HEK293T (cell line): ENCODE measurements at places on chromosomes 3 and 15.
A peak's percentile ranks its signal among the peaks of the same experiment; 100 is the strongest.

GRCh38 chr3:181851063-181851462 is 139.3 kb downstream of the SOX2 start:
- DNase-seq: no peak

DNA sequence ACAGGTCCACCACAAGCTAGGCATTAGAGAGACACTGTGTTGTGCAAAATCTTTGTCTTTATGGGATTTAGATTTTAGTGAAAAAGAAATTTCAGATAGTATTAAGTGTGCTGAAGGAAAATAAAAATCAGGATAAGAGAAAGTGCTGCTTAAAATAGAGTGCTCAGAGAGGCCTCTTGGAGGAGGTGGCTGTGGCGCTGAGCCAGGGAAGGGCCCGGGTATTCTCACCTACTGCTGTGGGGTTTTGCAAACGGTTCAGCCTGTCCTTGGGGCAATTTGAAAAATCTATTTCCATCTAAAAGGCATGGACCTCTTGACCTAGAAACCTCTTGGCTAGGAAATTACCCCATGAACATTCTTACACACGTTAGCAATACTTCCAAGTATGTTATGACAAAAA is 267.7 kb downstream of the TJP1 start:
- no peak for DNase-seq

DNA sequence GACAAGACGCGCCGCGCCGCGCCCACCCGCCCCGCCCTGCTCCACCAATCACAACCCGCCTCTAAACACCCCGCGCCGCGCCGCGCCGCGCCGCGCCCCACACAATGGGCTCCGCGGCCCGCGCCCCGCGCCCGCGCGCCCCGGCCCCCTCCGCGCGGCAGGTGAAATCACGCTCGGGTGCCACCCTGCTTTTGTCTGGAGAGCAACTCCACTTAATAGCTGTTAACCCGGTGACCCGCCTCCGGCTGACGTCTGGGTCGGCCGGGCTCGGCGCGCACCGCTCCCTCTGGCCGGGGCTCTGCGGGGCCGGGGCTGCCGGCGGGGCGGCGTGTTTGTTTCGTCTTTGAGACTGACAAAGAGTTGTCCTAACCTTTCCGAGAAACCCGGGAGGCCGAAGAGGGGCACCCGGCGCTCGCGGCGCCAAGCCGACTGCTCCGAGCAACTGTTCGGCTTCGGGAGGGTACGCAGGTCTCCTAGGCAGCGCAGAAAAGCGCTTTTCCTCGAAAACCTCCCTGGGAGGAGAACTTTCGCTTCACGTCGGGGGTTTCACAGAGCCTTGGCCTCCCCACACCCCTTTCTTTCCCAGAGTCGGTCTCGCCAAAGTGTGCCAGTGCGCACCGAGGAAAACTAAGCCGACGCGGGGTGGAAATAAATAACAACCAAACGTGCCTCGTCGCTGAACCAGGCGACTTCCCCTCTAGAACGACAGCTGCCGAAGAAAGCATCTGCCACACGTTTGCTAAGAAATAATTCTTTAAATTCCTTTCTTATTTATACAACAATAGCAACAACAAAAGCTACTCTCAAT is 518.4 kb downstream of the FOXP1 start:
- DNase-seq: peak; percentile 36

DNA sequence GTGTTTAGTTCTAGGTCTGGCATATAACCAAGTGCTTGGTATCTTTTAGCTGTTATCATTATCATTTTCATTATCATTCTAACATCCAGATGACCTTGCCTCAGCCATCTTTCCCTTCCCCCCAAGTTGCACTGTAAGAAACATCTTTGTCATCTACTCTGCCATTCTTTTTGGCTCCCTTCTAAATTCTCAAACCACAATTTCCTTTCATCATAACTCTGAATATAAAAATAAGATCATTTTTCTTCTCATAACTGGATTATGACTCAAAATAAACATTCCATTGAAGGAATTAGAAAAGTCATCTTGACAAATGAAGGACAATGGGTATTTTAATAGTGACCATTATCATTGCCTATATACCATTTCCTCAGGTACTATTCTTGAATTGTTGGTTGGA is 786.2 kb downstream of the AGBL1 start:
- DNase-seq: no peak

- no peak for DNase-seq
Observed at GRCh38 chr15:80584973-80585525, 110.1 kb upstream of the ABHD17C start.

- DNase-seq: no peak
Observed at GRCh38 chr3:194941360-194941955, 255.8 kb downstream of the FAM43A start.

- no peak for DNase-seq
Observed at GRCh38 chr3:149401926-149402310, 24.5 kb upstream of the TM4SF1 start.

DNA sequence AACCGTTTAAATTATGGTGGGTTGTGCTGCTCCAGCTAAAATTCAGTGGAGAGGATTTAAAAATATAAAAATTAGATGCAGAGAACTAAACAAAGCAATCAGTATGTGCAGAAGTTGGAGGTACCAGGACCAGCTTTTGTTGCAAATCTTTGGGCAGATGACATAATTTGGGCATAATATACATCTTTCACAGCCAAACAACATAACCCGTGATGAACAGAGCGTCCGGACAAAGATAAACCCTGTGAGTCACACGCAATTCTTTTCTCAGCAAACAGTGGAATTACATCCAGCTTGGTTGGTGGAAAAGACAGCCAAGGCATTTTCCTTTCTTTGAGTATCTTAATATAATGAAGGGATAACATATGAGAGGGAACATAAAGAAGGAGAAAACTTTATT is 419.4 kb upstream of the ADAMTS9 start:
- no peak for DNase-seq

- no peak for DNase-seq
Observed at GRCh38 chr3:111846039-111846438, 13.0 kb upstream of the PHLDB2 start.

GRCh38 chr3:122030381-122031122 is 8.5 kb upstream of the ILDR1 start:
- DNase-seq: no peak
